ENCODE measurements at places on chromosomes 16 and 17. TPM values are rescaled to one million over a fixed set of nuclear protein-coding genes. Genes with fewer than 3 reads are reported as not detected.

GRCh38 chr17:65550075-65550662, 11.3 kb downstream of the AXIN2 start:
- no peak for DNase-seq

SMIM36 gene
- not detected for total RNA-seq

- DNase-seq = no peak
These were observed 48.2 kb upstream of the STH start for GRCh38 chr17:45950888-45951287.

DNA sequence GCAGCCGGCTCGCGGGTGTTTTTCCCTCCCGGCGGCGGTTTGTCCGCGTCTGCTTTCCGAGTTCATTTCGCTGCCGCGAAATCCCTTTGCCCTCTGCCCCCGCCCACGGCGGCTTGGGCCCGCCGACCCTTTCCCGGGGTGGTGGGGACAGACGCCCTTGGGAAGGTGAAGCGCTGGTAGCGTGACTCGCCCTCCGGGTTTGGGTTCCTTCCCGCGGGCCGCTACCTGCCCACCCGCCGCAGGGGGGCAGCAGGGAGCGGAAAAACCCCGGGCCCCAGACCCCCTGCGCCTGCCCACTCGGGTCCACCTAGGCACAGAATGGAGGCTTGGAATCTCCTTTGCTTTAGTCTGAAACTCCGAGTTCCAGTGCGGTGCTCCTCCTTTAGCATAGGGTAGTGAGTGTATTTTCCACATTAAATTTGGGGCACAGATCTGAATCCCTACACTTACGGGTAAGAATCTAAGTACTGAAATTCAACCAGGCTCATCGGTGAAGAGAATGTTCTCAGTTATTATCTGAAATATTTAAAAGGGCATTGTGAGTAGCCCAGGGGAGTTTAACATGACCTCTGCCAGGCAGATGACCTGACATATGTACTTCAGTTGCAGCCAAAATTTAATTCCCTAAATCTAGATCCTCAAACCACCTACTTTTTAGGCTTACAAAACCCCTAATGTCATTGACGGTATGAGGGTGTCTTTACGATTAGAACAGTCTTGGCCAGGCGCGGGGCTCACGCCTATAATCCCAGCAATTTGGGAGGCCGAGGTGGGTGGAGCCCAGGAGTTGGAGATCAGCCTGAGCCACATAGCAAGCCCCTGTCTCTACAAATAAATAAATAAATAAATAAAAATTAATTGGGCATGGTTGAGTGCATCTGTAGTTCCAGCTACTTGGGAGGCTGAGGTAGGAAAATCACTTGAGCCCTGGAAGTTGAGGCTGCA, 1.0 kb downstream of the NME2 start:
- DNase-seq = peak; percentile 97

SHPK gene
- 13.8 TPM for total RNA-seq

- no peak for DNase-seq
These were observed 326.6 kb downstream of the PHKB start for GRCh38 chr16:47787696-47788095.

GRCh38 chr17:977166-977565, 2.4 kb downstream of the NXN start:
- peak; percentile 43 for DNase-seq

DNA sequence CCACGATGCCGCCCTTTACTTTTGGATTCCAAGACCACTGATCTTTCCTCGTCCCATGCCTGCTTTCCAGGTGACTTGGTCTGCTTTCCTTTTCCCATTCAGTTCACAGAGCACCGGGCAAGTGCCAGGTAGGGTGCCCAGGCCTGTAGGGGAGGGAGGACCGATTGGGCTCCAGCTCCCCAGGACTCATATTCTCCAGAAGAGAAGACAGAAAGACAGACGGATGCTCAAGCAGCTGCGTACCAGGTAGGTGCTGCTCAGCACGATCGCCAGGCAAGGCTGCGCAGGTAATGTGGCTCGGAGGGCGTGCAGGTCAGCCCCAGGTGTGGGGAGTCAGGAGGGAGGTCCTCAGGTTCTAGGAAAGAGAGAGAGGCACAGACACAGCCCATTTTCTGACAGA, 67.5 kb upstream of the ZNF423 start:
- DNase-seq = no peak

GRCh38 chr17:17528696-17529652, 32.8 kb upstream of the RASD1 start:
- peak; percentile 45 for DNase-seq

GRCh38 chr16:57258226-57258909, 13.3 kb downstream of the ARL2BP start:
- DNase-seq = peak; percentile 9

DNA sequence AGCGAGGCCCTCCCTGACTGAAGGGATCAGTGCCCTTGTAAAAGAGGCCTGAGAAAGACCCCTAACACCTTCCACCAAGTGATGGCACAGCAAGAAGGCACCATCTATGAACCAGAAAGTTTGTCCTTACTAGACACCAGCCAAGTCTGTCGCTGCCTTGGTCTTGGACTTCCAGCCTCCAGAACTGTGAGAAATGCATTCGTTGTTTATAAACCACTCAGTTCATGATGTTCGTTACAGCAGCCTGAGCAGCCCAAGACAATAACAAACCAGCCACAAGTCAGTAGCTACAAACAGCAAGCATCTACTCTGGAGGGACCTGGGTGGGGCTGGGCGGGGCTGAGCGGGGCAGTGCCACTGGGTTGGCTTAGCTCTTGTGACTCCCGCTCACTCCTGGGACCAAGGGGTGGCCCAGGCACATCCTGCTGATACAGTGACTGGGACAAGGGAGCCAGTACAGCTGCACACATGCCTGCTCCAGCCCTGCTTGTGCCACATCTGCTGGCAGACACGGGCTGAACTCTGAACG, 234.9 kb downstream of the IRF8 start:
- no peak for DNase-seq

PIEZO1 gene
- 207 TPM for total RNA-seq

ECI1 gene
- 44.5 TPM for total RNA-seq

ITPRIPL2 gene
- 58.6 TPM for total RNA-seq

- DNase-seq = peak; percentile 46
These were observed at the start of gene PDE6G for GRCh38 chr17:81656118-81656743. TSS of gene PDE6G (minus strand) at chr17:81656542. CDS start at chr17:81653305, 3,237 bp downstream.

OR1F1 gene
- not detected for total RNA-seq

DNA sequence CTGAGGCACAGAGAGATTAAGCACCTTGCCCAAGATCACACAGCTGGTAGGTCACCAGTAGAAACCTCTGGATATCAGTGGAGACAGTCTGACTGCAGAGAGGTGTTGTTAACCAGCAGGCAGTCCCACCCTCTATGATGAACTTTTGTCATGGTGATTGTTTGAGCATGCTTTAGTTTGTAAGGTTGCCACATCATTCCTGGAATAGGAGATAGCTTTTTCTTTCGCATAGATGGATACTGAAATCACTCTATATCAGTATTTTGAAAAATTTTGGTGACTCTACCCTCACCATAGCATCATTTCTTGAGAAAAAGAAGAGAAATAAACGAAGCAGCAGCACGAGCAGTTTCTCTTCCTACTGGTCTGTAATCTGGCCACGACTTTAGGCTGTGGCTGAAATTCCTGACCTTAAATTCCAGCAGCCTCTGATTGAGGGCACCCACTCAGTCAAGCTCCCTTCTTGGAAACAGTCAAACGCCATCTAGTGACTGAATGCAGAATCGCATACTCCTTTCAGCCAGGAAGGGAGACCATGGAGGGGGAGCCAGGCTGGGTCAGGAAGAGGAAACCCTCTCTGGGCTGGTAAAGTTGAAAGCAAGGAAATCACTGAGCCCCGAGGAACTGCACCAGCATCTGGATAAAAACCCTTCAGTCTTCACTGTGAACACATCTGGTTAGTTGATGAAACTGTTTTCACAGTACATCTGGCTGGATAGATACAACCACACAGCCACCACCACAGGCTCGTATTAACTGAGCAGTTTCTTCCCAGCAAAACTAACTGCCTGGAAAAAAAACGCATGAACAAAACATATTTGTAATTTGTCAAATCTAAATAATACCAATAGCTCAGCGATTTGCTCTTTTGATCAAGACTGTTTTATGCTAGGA, 108.5 kb upstream of the XYLT1 start:
- DNase-seq = peak; percentile 85

- no peak for DNase-seq
These were observed 54.7 kb downstream of the NXN start for GRCh38 chr17:924711-925475.

- DNase-seq = peak; percentile 99
These were observed 147.5 kb upstream of the GSE1 start for GRCh38 chr16:85465328-85466303.

DNA sequence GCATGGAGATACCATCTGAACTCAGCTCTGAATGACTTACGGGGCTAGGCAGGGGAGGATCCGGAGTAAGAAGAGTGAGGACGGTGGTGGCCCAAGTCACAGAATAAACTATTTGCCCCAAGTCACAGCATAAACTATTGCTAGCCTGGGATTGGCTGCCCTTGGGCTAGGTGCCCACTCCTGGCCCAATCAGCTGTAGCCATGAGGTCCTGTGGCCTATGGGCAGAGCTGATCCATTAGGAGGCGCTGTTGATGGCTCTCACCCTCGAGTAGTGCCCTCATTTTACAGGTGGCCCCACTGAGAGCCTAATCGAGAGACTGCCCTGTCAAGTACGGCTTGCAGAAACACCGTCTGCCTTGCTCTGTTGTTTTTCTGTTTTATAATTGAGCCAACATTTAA, 62.3 kb upstream of the ZNF423 start:
- no peak for DNase-seq

GRCh38 chr17:42803074-42803883, 4.6 kb downstream of the CNTD1 start:
- DNase-seq = no peak

DNA sequence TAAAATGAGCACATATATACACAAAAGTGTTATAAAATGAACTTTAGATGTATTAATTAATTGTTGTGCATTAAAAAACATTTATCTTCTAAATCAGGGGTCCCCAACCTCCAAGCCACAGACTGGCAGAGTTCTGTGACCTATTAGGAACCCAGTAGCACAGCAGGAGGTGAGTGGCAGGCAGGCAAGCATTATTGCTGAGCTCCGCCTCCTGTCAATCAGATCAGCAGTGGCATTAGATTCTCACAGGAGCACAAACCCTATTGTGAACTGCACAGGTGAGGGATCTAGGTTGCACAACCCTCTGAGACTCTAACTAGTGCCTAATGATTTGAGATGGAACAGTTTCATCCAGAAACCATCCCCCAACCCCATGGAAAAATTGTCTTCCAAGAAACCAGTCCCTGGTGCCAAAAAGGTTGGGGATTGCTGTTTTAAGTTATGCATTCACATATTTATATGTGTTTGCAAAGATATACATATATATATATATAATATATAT, 583.7 kb downstream of the KCNJ2 start:
- no peak for DNase-seq

CSH1 gene
- not detected for total RNA-seq

- DNase-seq = peak; percentile 59
These were observed 31.1 kb downstream of the TRPV2 start for GRCh38 chr17:16446338-16446983.

SULT1A1 gene
- 1.8 TPM for total RNA-seq

KRTAP1-5 gene
- 31.8 TPM for total RNA-seq

GSE1 gene
- 49.6 TPM for total RNA-seq
